Activated effector memory CD4-positive, alpha-beta T cell treated with Interleukin-2 at 50 U/mL for 16 hours (primary cell): ENCODE measurements at places on chromosomes 3 and 15.

DNA sequence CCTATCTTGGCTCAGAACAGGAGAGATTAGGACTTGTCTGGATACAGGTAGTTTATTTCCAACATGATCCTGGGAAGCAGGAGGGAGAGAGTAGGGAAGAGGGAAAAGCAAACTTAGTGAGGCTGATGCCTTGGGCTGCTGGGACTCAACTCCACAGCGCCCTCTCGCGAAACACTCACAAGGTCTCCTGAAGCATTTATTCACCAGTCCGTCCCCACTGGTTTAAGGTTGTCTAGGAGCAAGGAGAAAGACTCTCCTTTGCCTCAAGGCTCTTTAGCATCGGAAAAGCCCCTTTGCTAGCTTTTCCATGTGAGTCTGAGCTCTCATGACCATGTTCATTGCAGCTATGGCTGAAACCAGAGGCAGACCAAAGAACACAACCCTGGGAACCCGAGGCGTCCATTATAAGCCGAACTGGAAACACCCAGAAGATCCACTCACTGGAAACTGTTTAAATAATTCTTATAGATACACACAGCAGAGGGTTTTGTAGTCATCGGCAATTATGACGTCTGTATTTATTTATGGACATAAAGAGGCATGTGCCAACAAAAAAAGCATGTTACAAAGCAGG is 244.5 kb downstream of the CD47 start:
- no peak for DNase-seq

GRCh38 chr15:100042558-100042957 is 299.2 kb downstream of the ADAMTS17 start:
- no peak for DNase-seq

DNA sequence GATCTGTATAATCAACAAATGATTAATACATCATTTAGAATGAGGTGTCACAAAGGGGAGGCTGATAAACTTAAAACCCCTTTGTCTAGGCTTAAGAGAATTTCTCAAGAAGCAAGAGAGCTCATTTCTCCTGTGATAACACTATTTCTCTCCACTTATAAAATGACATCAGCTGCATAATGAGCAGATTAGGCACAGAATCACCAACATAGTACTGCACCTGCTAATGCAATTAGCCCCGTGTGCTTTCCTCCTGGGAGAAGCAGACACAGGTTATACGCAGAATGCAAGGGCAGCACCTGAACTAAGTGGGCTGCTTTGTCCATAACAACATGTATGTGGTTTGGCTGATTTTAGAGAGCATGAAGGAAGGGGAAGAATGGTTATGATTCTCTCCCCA is 515.3 kb upstream of the CFAP20DC start:
- DNase-seq = no peak

GRCh38 chr3:46124216-46125177 is 83.6 kb downstream of the CCR1 start:
- DNase-seq = no peak

DNA sequence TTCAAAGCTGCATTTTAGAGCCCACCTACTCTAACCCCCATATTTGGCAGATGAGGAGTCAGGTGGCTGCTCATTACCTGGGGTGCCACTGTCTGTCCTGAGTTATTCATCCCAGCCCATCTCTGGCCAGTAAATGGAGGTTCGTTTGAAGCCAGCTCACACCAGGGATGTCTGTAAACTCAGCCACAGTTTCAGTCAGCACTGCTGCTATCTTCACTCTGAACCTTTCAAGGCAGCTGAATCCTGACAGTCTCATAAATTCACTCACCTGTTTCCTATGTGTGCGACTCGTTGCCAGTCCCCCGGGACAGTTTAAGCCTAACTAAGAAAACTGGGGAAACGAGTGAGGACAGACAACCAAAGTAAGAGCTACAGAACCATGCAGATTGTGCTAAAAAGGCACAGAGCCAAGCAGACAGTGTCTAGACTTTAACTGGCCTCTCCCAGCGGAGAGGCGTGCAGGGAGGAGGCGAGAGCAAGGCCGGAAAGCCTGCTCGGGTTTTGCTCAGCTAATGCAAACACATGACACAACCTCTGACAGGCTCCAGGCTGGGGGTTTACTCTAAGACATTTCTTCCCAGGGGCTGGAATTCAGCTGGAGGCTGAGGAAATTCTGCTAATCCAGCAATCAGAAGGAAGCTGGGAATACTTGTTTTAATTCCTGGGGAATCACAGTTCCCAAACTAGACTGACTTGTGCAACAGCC is 12.0 kb downstream of the FSTL1 start:
- DNase-seq = no peak

- no peak for DNase-seq
Measured at GRCh38 chr3:58490860-58491501, 915 bp upstream of the KCTD6 start.
